ENCODE measurements at places on chromosomes 2 and 18.

DNA sequence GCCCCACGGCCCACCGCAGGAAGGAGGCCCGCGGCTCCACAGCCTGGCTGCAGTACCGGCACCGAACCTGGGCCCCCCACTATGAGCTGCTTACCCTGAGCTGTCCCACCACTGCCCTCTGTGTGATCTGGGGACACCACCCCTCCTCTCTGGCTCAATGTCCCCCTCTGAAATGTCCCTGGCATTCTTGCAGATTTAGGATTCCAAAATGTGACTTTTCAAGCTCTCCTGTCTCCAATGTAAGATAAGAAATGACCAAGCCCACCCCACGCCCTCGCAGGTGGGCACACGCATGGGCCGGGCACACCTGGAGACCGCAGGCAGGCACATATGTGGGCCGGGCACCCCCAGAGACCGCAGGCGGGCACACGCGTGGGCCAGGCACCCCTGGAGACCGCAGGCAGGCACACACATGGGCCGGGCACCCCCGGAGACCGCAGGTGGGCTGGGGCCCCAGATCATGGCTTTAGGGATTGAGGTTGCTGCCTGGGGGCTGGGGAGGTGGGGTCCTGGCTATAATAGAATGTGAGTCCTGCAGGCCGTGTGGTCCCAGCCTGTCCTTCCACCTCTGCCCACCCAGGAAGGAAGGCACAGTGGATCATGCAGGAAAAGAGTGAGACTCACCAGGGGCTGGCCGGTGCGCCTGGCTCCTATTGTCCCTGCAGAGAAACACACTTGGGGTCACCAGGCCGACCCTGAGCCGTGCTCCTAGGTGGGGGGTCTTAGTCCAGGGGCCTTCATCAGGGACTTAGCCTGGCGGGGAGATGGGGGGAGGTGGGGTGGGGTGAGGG is 7.2 kb downstream of the PDCD1 start:
- DNase-seq: no peak

GRCh38 chr2:59936048-59936447 is 617.4 kb downstream of the BCL11A start:
- no peak for DNase-seq

GRCh38 chr2:98637401-98638147 is 29.2 kb downstream of the UNC50 start:
- peak; percentile 44 for DNase-seq

- DNase-seq: no peak
These were observed 6.1 kb downstream of the NCKAP1 start for GRCh38 chr2:183031911-183032794.

GRCh38 chr2:35080231-35080910 is 1275.2 kb upstream of the CRIM1 start:
- no peak for DNase-seq

- no peak for DNase-seq
These were observed 30.9 kb downstream of the NRXN1 start for GRCh38 chr2:51000849-51001617.

- DNase-seq: peak; percentile 32
These were observed 39.8 kb upstream of the PXDN start for GRCh38 chr2:1784087-1784486.

DNA sequence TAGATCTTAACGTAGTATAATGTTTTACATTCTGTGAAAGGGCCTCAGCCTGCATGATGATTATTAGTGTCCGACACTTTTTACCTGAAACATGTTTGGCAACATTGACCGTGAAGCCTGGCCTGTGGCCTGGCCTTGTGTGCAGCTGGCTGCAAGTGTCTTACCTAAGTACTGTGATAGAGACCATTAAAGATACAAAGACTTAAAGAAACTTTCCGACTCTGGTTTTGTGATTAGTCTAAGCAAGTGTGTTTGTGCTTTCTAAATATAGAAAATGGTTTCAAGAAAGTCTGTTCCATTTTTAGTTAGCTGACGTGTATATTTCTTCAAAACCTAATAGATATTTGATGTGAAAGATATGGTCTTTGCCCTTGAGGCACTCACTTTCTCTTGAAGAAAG is 601.8 kb downstream of the LRP1B start:
- no peak for DNase-seq

DNA sequence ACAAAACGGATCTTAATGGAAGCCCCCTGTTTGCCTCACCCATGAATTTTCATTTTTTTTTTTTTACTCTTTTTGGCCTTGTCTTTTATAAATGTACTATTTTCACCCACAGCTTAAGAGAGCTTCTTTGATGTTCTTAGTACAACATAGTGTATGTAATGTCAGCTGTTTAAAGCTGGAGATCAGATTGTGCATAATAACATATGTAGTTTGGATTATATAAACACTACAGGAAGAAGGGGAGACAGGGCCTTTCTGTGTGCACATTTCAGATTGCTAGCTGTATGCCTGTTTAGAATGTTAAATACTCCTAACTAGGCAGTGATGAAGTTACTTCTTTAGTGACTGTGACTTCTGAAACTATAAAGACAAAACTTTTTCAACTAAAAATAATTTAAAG is 2.1 kb upstream of the TANC1 start:
- DNase-seq: no peak

GRCh38 chr2:88054782-88055370 is 707 bp downstream of the KRCC1 start:
- DNase-seq: no peak

GRCh38 chr2:97996679-97997078 is 931 bp upstream of the TMEM131 start:
- DNase-seq: no peak

GRCh38 chr2:180328795-180329422 is 321.8 kb upstream of the CWC22 start:
- DNase-seq: no peak

GRCh38 chr2:218397463-218397819 is 2.2 kb upstream of the CTDSP1 start:
- no peak for DNase-seq

DNA sequence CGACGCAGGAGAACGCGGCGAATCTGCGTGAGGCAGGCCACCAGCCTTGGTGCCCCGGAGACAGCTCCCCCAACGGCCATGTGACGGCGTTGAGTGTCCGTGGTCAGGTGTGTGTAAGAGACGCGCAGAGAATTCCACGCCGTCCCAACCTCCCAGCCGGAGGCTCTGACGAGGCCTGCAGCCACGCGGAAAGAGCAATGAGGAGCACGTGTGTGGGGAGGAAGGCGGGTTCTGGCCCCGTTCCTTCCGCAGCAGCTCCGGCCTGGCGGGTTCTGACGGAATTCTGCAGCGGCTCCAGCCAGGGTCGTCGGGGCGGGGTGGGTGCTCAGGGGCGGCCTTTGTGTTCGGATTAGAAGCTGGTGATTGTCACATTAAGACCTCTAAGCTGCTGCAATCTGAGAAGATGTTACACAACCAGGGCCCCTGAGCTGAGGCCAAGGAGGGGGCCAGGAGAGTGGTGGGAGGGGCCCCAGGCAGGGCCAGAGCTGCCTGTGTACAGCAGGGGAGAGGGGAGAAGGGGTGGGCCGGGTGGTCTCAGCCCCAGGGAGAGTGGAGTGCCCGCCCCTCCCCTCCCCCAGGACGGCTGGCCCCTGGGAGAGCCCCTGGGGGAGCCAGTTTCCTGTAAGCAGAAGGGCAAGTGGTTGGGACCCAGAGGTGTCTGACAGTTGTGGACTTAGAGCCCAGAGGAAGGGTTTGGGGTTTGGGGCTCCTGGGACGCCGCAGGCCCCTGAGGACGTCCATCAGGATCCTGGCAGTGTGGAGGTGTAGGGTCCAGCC is 5.1 kb upstream of the GAL3ST2 start:
- DNase-seq: no peak

DNA sequence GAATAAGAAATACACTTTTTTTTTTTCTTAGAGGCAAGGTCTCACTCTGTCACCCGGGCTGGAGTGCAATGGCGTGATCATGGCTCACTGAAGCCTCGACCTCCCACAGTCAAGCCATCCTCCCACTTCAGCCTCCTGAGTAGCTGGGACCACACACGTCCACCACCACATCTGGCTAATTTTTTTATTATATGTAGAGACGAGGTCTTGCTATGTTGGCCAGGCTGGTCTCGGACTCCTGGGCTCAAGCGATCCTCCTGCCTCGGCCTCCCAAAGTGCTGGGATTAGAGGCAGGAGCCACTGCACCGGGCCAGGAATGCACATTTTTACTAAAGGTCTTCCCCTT is 2.4 kb downstream of the TGOLN2 start:
- DNase-seq: no peak

DNA sequence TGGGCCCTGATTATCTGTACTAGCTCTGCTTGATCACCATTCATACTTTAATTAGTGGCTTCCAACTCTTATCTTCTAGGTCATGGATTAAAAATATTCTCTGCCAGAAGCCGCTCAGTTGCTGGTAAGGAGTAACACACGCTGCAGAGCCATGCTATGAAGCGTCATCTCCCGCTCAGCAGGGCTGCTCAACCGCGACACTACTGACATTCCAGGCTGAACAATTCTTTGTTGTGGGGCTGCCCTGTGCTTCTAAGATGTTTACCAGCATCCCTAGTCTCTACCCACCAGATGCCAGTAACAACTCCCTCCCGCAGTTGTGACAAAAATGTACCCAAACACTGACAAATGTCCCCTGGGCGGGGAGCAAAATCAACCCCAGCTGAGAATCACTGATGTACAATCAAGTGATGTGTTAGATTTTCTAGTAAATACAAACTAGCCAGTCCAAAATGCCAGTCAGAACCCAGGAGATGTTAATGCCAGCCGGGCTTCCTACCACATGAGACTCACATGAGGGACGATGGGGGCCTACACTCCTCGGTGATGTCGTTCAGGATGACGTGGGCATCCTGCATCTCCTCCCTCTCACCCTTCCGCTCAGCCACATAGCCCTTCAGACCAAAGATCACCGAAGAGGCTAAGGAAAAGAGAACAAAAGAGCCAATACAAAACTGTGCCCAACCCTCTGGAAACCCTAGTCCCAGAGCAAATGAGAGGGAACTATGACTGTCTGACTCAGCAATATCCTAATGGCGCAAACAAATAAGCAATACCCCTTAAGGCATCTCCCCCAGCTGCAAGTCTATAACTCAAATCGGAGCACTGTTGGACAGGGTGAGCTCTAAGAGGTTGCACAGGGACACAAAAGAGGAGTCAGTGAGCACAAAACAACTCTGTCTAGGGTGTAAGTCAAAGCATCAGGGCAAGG is 15.6 kb downstream of the ILKAP start:
- no peak for DNase-seq

- no peak for DNase-seq
These were observed 113.6 kb downstream of the RNF144A start for GRCh38 chr2:7030810-7031209.

GRCh38 chr18:29063346-29063745 is 886.4 kb upstream of the CDH2 start:
- DNase-seq: no peak

DNA sequence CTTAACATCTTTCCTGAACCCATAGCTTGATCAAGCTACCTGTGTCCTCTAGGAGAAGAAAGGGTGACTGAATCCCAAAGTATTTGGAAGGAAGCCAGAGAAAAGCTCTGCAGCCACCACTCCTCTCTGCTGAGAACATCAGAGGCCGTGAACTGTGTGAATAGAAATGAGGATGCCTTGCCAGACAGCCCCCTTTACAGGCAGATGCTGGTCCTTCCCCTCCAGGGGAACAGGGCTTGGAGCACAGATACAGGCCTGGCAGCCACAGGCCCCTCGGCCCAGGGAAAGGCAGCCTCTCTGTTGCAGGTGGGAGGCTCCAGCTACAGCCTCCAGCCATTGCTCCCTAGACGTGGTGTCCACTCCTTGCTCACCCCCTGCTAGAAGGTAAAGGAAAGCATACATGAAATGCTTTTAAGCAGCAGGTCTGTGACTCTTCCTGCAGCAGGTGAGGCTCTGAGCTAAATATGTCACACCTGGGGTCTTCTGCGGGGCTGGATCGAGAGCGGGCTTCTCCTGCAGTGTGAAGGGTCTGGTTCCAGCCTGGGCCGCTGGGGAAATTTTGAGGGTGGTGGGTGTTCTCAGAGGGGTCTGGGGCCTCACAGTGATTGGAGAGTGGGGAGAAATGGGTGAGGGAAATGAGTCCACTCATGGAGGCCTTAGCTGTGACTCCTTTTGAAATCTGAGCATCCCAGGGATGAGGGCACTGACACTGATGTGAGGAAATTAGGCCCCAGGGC is 234.0 kb downstream of the KLHL29 start:
- DNase-seq: no peak

DNA sequence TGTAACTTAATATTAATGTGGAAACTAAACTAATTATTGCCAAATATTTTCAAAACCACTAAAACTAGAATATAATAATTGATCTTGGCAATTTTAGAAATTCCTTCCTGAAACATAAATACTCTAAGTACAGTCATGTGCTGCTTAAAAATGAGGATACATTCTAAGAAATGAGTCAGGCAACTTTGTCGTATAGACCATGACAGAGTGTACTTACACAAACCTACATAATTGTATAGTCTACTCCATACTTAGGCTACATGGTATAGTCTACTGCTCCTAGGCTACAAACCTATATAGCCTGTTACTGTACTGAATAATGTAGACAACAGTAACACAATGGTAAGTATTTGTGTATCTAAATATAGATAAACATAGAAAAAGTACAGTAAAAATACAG is 27.6 kb downstream of the FEZ2 start:
- DNase-seq: no peak

- no peak for DNase-seq
These were observed 426.3 kb upstream of the ST6GAL2 start for GRCh38 chr2:107312240-107312639.

- DNase-seq: no peak
These were observed 134.8 kb upstream of the SERPINE2 start for GRCh38 chr2:224173933-224174332.

DNA sequence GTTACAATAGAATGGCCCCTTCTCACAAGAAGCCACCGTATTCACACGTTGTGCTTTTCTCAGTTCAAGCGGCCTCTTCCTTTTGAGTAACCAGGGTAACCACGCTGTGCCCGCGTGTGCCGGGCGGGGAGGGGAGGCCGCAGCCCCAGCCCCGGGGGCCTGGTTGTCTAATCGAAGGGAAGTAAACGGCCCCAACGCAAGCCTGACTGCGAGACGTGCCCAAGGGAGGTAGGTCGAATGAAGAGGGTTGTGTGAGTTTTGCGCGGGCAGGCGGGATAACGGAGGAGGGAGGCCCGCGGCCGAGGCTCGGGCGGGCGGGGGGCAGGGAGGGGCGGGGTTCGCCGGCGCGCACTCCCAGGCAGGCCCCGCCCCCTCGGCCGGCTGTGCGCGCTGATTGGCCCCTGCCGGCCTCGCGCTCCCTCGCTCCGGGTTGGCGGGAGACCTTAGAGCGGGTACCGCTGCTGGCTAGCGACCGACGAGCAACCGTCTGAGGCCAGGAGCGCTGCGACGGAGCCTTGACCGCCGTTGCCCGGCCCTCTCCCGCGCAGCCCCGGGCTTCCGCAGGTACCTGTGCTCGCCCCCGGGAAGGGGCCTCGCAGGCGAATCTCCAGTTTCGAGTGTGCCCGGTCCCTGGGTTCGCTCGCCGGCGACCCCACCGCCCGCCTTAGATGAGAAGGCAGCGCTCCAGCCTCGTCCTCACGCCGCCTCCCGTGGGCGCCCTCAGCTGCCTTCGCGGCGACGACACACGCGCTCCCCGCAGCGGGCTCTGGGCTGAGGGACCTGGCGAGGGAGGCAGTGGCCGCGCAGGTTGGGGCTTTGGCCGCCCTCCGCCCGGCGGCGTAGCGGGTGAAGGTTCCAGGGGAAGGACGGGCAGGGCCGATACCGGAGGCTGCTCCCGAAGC is at the start of gene SPDYA:
Gene SPDYA (plus strand): TSS at position 451 of the 902 bp plus-strand sequence. CDS start 5,181 bp downstream, outside the sequence.
- peak; percentile 70 for DNase-seq

Measured in activated gamma-delta T cell treated with Interleukin-2 at 50 U/mL for 16 hours (primary cell).